ENCODE measurements at places on chromosomes 3 and 15. TPM values are rescaled to one million over a fixed set of nuclear protein-coding genes. Genes with fewer than 3 reads are reported as not detected.

Gene ANKRD34C
- total RNA-seq = not detected

Gene CEP63
- 25.4 TPM for total RNA-seq

Gene MAP1A
- total RNA-seq = 1.4 TPM

- no peak overlapping the region for H3K4me3 ChIP-seq
- H3K27ac ChIP-seq = peak overlapping the region; percentile 91
- peaks cover 57% of the 10 kb centered on the region for H3K4me1 ChIP-seq
Measured at GRCh38 chr3:141795276-141795675, 32.1 kb downstream of the GRK7 start.

DNA sequence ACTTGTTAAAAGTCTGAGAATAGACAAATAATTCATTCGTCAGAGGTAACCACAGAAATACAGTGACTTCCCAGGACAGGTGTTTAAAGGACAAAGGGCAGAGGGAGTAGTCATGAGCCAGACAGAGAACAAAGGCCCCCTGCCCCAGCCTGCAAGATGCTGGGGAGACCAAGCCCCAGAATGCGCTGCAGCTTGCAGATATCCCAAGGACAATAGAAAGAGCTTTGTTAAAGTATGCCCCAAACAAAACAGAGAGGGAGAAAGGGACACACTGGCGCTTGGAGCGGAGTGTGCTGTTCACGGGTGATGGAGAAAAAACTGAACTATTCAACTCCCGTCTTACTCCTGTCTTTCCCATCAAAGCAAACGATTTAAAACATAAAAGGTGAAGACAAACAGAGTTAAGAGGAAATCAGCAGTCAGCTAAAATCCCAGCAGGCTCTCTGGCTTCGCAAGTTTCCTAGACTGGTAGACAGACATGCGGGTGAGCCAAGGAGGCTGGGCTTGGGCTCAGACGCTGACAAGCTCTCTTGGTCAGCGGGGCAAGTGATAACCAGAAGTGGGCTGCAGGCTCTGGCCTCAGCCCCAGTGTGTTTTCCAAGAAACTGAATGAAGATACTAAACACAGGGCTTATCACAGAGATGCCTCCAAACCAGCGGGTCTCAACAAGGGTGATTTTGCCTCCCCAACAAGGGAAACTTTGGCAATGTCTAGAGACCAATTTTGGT lies 130.1 kb downstream of the UACA start:
- H3K4me1 ChIP-seq = no peaks in the 10 kb centered on the region
- no peak overlapping the region for H3K27ac ChIP-seq
- no peak overlapping the region for H3K4me3 ChIP-seq
- no peak for DNase-seq

- no peaks in the 10 kb centered on the region for H3K36me3 ChIP-seq
- no peaks in the 10 kb centered on the region for H3K27me3 ChIP-seq
- DNase-seq = no peak
Measured at GRCh38 chr15:31049682-31050615, 51.6 kb downstream of the TRPM1 start.

- no peak overlapping the region for H3K4me3 ChIP-seq
- H3K4me1 ChIP-seq = no peaks in the 10 kb centered on the region
- H3K36me3 ChIP-seq = no peaks in the 10 kb centered on the region
Measured at GRCh38 chr3:73739791-73740453, 115.2 kb upstream of the PDZRN3 start.

Gene MRAS
- 0.40 TPM for total RNA-seq

DNA sequence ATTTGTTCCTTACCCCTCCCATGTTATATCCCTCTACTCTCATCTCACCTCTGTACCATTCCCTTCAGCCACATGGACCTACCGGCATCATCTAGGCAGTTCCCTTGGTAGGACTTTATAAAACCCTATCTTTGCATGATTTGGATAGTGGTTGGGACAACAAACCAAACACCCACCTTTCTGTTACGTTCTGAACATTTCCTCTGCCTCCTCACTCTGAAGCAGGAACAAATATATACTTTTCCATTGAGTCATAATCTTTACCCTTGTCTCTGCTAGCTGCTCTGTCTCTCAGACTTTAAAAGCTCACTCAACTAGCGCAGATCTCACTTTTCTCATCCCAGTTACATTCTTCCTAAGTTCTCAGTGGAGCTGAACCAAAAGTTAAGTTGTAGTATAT lies 17.8 kb downstream of the UBXN7 start:
- no peak overlapping the region for H3K4me3 ChIP-seq
- DNase-seq = no peak
- H3K27me3 ChIP-seq = no peaks in the 10 kb centered on the region
- peaks cover 6% of the 10 kb centered on the region for H3K4me1 ChIP-seq
- H3K36me3 ChIP-seq = no peaks in the 10 kb centered on the region

DNA sequence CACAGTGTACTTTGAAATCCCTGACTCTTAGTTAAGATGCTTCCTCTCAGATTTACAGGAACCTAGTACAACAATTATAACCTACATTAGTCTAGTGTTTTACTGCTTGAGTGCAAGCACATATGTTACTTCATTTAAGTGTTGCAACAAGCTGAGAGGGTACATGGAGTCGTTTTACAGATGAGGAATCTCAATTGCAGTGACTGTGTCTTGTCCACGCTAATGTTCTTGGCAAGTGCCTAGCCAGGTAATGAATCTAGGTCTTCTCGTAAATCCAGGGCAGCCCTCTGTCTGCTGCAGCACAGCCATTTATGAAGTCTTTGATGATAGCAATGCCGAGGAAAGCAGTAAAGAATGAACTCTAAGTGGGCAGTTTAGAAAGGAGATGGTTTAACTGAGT lies 384.4 kb upstream of the ARPP21 start:
- H3K4me3 ChIP-seq = no peak overlapping the region
- no peak for DNase-seq
- H3K36me3 ChIP-seq = no peaks in the 10 kb centered on the region
- no peaks in the 10 kb centered on the region for H3K4me1 ChIP-seq
- no peak overlapping the region for H3K27ac ChIP-seq
- no peaks in the 10 kb centered on the region for H3K27me3 ChIP-seq

DNA sequence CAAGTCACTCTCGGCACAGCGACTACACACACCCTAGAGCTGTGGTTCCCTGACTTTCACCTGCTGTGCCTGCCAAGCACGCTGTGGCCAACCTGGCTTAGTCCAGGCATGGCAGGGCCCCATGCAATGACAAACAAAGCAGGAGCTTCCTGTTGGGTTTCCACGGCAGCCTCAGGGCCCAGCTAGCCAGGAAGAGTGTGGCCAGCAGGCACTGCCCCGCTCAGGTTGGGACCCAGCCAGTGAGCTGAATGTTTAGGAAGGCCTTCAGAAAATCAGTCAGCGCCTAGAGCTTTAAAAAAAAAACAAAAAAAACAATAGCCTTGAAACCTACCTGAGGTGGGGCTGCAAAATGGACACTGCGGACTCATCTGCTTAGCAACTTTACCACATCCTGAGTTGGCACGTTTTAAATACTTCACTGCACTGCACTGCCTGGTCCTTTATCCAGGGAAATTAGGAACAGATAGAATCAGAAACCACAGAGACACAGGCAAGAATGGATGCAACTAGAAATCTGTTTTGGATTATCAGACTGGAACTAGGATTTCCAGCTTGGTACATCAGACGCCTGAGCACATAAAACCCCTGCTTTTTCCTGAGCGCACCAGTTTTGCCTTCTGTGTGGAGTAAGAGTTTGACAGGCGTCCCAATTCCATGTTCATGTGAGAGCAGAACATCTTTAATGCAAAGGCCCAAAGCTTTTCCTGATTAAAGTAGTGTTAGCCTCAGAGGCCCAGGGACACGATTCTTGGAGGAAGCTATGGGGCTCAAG lies 36.2 kb upstream of the LDHAL6B start:
- no peak for DNase-seq
- H3K4me3 ChIP-seq = no peak overlapping the region
- H3K27me3 ChIP-seq = no peaks in the 10 kb centered on the region
- H3K36me3 ChIP-seq = no peaks in the 10 kb centered on the region

DNA sequence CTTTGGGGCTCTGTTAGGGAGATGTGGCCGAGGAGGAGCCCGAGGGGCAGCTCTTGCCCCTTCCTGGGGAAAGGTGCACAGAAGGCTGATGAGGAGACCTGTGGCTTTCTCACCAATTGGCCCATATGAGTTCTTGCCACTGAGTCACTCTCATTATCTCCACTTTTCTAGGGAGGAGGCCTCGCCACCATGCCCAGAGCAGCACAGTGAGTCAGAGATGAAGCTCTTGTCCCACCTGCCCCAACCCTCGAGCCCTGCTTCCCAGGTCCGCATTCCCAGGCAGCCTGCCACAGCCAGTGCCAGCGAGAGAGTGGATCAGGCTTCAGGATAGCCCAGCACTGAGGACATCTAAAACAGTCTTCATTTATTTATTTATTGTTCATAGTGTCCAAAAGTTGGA lies 53.5 kb downstream of the AMOTL2 start:
- H3K4me3 ChIP-seq = no peak overlapping the region
- no peaks in the 10 kb centered on the region for H3K4me1 ChIP-seq
- DNase-seq = no peak
- H3K27me3 ChIP-seq = no peaks in the 10 kb centered on the region
